ENCODE measurements at places on chromosomes 3 and 15.
A peak's percentile ranks its signal among the peaks of the same experiment; 100 is the strongest.

DNA sequence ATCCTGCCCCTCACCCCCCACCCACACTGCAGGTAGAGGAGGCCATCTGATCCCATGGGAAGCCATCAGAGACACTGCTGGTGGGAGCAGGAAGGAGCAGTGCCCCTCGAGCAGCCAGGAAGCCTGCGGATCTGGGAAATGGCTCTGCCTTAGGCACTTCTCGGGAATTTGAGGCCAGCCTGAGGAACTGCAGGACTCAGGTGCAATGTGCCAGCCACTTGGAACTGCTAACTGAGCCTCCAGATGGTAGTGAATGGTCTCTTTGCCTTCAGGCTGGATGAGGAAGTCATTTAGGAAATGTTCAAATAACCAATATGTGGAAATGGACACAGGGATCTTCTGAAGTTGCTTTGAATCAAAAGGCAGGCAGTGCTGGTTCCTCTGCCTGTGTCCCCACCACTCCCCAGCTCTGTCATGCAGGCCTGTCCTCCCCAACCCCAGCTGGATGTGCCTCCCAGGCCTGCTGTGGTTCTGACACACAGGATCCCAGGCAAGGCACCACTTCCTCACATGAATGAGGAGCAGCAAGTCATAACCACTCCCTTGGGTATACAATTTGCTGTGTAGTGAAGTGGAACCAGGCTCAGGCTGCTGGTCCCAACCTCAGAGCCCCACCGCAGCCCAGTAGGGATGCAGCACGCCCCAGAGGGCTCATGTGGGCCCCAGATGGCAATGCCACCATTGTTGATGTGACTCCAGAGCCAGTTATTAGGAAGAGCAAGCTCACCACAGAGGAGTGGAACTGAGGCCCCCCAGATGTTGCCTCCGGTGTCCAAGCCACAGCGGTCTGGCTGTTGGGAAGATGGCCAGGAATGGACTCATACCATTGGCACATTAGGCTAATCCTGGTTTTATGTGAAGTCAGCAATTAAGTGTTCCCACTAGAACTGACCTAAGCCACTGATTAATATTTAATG lies 46.5 kb upstream of the LIMD1 start:
- DNase-seq = no peak

GRCh38 chr15:58306591-58307312 lies 125.0 kb upstream of the LIPC start:
- no peak for DNase-seq

DNA sequence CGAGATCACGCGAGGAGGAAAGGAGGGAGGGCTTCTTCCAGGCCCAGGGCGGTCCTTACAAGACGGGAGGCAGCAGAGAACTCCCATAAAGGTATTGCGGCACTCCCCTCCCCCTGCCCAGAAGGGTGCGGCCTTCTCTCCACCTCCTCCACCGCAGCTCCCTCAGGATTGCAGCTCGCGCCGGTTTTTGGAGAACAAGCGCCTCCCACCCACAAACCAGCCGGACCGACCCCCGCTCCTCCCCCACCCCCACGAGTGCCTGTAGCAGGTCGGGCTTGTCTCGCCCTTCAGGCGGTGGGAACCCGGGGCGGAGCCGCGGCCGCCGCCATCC lies 1.1 kb upstream of the SETD5 start:
- DNase-seq = peak; percentile 84

GRCh38 chr3:101963902-101964362 lies 114.6 kb downstream of the NFKBIZ start:
- peak; percentile 46 for DNase-seq

DNA sequence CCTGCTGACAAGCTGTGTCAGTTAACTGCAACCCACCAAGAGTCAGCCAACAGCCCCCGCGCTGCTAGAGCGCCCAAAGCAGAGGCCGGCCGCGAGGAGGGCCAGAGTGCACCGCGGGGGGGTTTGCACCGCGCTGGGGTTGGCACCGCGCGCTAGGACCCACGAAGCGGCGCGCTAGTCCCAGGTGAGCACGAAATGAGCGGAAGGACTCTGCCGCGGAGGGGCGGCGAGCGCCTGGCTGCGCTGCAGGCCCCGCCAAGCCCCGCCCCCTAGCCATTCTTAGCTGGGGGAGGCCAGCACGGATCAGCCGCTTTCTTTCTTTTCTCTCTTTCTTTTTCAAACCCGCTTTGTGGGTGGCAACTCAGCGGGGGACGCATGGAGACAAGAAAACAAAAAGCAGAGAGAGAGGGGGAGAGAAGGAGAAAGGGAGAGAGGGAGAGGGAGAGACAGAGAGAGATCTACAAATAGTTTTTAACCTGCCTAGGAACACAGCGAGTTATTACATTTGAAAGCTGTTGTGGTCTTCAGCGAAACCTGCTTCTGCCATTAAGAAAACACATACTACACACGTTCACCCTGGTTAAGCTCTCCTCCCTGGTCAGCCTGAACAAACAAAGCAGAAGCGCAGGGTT lies 6.9 kb upstream of the FOXB1 start:
- DNase-seq = peak; percentile 83

DNA sequence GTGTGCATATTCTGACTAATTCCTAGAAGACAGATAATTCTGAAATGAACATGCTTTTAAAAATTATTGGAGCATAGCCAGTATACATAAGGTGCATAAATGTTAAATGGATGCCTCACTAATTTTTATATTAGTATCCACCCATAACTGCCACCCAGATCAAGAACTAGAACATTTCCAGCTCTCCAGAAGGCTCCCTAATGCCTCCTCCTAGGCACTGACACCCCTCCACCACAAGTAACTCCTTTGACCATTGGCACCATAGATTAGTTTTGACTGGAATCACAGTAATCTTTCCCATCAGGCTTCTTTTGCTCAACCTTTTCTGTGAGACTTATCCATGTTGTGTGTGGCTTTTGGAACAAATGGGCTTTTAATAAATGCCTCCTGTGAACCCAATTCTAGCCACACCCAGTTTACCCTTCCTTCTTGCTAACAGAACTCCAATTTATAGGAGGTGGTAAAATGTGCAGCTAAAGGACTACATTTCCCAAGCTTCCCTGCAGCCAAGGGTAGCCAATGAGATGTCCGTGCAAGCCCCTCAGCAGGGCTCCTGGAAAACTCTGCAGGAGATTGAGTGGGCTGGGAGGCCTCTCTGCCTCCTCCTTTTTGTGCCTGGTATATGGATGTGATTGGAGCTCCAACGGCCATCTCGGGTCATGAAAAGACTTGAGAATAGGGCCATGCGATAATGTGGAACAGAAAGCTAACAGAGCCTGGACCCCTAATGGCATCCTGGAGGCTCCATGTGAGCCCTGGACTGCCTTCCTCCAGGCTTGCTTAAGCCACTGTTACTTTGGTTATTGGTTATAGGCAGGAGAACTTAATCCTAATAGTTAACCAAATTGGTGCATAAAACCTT lies 322.6 kb upstream of the TLE3 start:
- no peak for DNase-seq

- DNase-seq = peak; percentile 31
These were observed 10.6 kb upstream of the PARL start for GRCh38 chr3:183895296-183895695.

GRCh38 chr3:127492426-127492825 lies 98.1 kb downstream of the TPRA1 start:
- no peak for DNase-seq

DNA sequence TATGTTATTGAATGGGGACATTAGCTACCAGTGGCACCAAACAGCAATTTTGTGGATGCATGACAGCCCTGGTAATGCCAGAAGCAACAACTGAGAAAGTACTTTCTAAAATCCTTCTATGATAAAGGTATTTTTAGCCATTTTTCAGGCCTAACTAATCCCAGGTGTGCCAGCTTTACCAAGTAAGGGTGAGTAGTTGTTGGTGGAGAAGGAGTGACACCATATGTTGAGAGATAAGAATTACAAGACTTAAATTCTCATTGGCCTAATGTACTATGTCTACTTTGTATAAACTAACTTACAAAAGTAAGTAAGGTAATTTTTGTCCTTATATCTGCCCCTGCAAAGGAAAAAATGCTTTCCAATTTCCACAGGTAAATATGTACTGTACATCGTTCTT lies 4.1 kb upstream of the COX17 start:
- DNase-seq = no peak

- DNase-seq = no peak
These were observed 481 bp upstream of the ECE2 start for GRCh38 chr3:184275381-184275701.

GRCh38 chr3:57135964-57136719 lies 29.0 kb downstream of the IL17RD start:
- no peak for DNase-seq

GRCh38 chr3:183845090-183845489 lies 19.7 kb upstream of the MAP6D1 start:
- DNase-seq = no peak

DNA sequence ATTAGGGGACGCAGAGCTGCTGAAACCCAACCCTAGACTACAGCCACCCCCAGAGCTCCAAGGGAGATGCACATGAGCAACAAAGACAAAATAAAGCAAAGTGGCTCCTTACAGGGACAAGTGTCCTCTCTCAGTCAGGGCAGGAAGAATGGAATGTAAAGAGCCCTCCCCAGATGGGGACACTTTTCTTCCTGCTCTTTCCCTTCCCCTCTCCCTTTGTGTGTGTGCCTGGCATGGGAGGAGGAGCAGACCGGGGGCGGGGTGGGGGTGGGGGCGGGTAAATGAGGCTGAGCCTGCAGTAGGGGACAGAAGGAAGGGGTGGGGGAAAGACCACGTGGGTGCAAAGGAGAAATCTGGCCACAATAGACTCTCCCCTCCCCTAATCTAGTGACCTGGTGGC lies 37.4 kb downstream of the ACAA1 start:
- no peak for DNase-seq

- no peak for DNase-seq
These were observed 909.7 kb downstream of the PLOD2 start for GRCh38 chr3:145251311-145251710.

GRCh38 chr15:99738021-99738847 lies 5.0 kb upstream of the LYSMD4 start:
- DNase-seq = no peak

DNA sequence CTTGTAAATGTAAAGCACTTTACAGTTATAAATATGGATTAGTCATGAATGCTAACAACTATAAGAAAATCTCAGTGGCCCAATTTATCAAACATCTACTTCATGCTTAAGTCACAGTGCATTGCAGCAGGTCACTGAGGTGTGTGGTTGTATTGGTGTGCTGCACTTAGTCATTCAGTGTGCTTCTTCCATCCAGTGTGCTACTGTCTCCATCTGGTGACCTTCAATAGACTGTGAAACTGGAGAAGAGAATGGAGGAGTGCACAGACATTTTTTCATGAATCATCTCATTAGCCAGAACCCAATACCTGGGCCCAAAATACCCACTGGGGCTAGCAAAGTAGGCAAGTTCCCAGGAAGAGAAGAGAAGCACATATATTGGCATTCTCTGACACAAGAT lies 199.6 kb downstream of the SHOX2 start:
- DNase-seq = no peak

DNA sequence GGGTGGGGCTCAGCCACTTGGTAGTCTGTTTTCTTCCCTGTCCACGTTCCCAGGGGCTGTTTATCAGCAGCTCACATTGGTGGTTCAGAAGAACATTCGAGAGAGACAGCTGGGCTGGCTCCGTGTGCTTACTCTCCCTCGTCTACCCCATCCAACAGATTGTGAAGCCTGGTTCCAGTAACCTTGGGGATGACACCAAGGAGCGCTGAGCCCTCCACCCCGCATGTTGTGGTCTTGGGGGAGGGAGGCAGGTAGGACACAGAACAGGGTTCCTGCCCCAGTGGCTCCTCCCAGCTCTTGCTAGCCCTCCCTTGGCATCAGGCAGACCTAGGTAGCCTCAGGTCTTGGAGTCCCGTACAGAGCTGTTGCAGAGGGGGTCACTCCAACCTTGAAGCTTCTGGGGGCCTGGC lies 33.1 kb downstream of the KLF13 start:
- DNase-seq = no peak

- peak; percentile 91 for DNase-seq
These were observed 68.9 kb upstream of the TNFSF10 start for GRCh38 chr3:172591876-172592771.

DNA sequence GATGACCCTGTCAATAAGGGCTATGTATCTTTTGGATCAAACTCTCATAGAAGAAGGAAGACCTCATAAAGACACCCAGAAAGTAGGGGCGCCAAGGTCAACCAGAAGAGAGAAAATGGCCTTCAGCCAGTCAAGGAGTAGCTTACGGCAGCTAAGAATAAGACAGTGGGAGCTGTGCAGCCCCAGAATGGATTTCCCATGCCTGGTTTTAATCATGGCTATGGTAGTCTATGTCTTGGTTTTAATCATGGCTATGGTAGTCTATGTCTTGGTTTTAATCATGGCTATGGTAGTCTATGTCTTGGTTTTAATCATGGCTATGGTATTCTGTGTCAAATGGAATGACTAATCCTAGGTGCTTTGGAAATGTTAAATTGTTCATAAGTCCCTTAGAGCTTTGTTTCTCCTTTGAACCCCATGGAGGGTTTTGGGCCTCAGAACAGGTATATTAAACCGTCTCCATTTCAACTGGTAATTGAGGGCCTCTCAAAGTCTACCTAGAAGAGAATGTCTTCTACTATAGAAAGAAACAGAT lies 742.0 kb upstream of the CFAP20DC start:
- DNase-seq = no peak

DNA sequence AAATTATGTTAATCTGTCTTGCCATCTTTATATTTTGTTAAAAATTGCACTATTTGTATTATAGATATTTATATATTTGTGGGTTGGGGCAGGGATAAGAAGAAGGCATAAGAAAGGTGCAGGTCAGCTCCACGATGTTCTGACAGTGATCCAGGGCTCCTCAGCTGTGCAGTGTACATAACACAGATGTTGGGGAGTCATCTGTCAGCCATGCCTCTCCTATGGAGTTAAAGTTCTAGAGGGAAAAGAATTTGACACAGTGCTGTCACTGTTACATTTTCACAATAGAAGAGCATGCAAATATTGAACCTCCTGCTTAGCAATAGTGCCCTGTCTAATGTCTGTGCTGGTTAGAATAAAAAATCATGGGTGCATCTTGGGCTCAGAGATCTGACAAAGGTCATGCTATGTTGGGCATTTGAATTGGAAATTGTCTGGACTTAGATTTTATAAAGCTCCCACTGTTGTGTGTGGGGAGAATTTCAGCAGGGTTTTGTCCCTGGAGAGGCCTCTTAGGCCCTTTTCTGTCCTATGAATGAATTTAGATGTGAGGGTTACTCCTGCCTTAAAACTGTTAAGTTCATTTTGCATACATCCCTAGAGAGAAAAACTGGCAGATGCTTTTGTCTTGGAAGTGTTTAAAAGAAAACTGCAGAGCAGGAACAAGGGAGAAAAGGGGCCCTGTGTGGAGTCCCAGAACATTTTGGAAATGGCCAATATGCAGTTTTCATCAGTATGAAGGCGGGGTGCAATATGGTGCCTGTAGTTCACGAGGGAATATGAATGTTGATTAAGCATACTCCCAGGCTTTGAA lies 20.4 kb downstream of the CDIN1 start:
- no peak for DNase-seq

DNA sequence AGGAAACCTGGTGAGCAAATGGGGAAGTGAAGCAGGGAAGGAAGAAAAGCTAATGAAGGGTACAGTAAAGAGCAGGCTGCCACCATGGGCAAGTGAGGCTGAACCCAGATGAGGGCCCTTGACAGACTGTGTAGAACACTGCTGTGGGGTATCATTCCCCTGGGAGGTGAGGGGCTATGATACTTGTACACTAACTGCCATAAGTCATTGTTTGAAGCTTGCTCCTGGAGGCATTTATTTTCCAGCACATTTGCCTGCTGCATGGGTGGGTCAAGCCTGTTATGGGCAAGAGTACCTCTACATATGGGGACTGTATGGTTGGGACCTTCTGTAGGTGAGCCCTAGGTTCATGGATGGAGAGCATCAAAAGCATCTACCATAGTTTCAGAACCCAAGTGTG lies 57.4 kb downstream of the POMGNT2 start:
- DNase-seq = no peak
